ENCODE measurements at places on chromosomes 6 and 20. TPM values are rescaled to one million over a fixed set of nuclear protein-coding genes. Genes with fewer than 3 reads are reported as not detected.

- H3K27me3 ChIP-seq = peaks cover 7% of the 10 kb centered on the region
- H3K4me1 ChIP-seq = peaks cover 34% of the 10 kb centered on the region
- no peaks in the 10 kb centered on the region for H3K36me3 ChIP-seq
- DNase-seq = no peak
Observed at GRCh38 chr6:3352678-3353077, 93.9 kb downstream of the PSMG4 start.

CDH26 gene
- not detected for polyA plus RNA-seq

GRCh38 chr20:21393816-21394519 lies 3.4 kb downstream of the NKX2-4 start:
- peaks cover 52% of the 10 kb centered on the region for H3K27me3 ChIP-seq
- peaks cover 12% of the 10 kb centered on the region for H3K36me3 ChIP-seq

SLC17A1 gene
- not detected for polyA plus RNA-seq

DIDO1 gene
- 39.9 TPM for polyA plus RNA-seq

GRCh38 chr6:170160031-170160627 lies 130.7 kb downstream of the DLL1 start:
- no peak overlapping the region for H3K4me3 ChIP-seq
- no peaks in the 10 kb centered on the region for H3K36me3 ChIP-seq
- DNase-seq = no peak
- H3K4me1 ChIP-seq = no peaks in the 10 kb centered on the region
- no peak overlapping the region for H3K27ac ChIP-seq
- H3K27me3 ChIP-seq = no peaks in the 10 kb centered on the region

NDUFAF4 gene
- 67.5 TPM for polyA plus RNA-seq

TXLNB gene
- 0.35 TPM for polyA plus RNA-seq

DNA sequence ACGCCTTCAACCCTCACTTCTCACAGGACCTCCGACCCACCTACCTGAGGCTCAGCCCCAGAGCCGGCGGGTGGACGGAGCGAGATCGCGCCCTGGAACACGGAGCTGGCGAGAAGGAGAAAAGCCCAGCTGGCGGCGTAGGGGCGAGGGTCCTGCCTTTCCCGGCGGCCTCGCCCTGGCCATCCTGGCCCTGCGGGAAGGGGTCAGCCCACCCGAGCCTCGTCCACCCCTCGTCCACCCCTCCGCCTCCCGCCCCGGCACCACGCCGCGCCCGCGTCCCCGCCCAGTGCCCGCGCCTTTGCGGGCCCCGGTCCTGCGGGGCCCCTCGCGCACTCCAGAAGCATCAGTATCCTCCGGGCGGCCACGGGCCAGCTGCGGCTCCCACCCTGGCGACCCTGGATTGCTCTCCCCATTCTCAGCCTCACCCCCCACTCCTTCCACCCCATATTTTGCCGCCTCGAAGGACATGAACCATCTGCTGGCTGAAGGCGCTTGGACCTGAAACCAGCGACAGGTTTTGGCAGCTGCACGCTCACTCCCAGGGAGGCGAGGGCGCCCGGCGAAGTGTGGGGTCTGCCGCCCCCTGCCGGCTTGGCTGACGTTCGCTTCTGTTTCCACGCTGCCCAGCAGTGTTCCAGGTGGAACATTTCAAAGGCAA lies 65.1 kb downstream of the PLG start:
- H3K27ac ChIP-seq = no peak overlapping the region
- peaks cover 46% of the 10 kb centered on the region for H3K27me3 ChIP-seq
- peak; percentile 35 for DNase-seq
- no peaks in the 10 kb centered on the region for H3K36me3 ChIP-seq

DNA sequence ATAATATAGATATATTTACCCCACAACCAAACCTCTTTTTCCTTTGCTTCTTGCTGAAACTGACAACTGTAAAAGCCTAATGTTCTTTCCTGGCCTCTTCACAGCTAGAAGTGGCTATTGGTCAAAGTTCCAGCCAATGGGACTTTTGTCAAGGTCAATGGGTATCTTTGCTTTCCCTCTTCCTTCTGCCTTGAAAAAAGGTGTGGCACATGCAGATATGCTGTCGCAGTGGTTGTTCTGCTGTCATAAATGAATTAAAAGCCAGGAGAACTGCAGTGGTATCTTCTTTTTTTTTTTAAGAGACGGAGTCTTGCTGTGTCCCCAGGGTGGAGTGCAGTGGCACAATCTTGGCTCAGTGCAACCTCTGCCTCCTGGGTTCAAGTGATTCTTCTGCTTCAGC lies 29.9 kb downstream of the MAN1A1 start:
- no peak for DNase-seq
- no peaks in the 10 kb centered on the region for H3K27me3 ChIP-seq
- H3K4me1 ChIP-seq = peaks cover 16% of the 10 kb centered on the region
- H3K4me3 ChIP-seq = no peak overlapping the region

CALHM5 gene
- polyA plus RNA-seq = not detected

Data from naive B cell (primary cell).